ENCODE measurements at places on chromosomes 3 and 15. TPM values are rescaled to one million over a fixed set of nuclear protein-coding genes. Genes with fewer than 3 reads are reported as not detected.

The MORC1 gene
- not detected for polyA plus RNA-seq

The GRIP2 gene
- polyA plus RNA-seq, result 0.53 TPM

The GPX1 gene
- polyA plus RNA-seq, result 114 TPM

The EIF4E3 gene
- polyA plus RNA-seq, result 4.1 TPM

The DNAH1 gene
- polyA plus RNA-seq, result 8.1 TPM

The SCG5 gene
- polyA plus RNA-seq, result 290 TPM

- no peak for DNase-seq
Measured at GRCh38 chr3:72907731-72908620, 20.1 kb downstream of the GXYLT2 start.

- no peak for DNase-seq
Measured at GRCh38 chr3:5994651-5995050, 807.1 kb downstream of the EDEM1 start.

DNA sequence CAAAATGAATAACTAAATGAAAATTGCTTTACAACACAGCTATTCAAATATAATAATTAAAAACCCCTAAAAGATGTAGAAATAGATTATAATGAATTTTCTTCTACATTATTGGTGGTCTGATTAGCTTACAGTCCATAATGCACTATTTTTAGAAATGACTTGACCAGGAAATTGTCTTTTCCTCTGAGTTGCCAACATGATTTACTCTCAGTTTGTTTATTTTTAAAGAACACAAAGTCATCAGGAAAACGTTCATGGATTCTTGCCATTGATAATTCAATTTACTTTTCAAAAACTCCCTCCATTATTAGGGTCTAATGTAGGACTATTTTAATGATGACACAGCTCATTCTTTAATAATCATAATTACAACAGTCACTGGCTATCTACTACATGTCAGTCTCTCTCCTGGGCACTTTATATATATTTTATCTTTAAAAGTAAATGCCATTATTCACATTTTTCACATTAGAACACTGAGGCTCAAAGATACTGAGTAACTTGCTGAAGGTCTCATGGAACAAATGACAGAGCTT lies 1.1 kb downstream of the TM4SF18 start:
- no peak for DNase-seq

DNA sequence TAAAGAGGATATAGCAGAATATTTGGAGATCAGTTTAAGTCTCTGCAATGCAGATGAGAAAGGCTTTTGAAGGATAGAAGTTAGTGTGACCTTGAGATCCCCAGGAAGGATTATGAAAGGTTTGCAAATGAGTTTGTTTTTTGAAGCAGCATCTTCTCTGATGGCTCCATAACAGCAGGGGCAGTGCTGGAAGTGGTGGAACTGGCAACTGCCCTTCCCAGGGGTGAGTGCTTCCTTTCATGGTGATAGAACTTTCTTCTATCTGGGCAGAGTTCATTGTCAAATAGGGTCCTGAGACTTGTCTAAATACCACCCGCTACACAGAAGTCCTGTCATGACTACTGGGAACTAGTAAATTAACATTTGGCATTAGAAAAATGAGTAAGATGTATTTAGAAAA lies 314.2 kb upstream of the MCTP2 start:
- no peak for DNase-seq

DNA sequence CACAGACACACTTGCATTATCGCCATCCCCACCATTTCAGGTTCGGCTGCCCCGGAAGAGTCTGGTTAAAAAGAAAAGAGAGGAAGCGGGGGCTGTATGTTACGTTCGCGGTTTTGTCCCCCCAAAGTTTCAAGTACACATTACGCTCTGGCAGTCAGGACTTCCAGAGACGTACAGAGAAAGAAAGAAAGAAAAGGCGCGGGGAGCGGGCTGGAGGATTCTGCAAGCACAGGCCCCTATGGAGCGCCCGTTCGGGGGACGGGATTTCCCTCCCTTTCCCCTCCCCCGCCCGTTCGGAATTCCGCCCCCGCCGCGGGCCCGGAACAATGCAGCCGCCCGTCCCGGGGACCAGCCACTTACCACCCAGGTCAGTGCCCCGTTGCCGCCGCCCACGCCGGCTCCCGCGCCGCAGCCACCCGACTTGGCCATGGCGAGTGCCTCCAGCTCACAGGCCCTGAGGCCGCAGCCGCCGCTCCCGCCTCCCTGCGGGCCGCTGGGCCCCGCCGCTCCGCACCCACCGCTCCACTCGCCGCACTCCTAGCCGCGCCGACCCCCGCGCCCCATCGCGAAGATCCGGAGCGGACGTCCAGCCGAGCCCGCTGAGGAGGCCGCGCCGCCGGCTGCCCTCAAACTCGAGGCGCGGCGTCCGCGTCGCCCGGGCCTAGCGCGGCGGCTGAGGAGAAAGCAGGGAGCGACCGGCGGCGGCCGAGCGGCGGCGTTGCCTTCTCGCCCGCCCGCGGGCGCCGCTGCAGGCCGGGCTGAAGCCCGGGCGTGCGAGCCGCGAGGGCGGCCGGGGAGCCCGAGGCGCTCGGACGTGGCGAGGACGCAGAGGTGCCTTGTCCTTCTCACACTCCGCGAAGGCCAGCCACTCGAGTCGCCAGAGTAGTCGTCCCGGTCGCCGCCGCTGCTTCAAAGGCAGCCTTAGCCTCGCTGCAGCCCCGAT lies 567 bp downstream of the TOP2B start:
- peak; percentile 64 for DNase-seq

- DNase-seq, result no peak
Measured at GRCh38 chr3:168051070-168051469, 44.7 kb downstream of the GOLIM4 start.

DNA sequence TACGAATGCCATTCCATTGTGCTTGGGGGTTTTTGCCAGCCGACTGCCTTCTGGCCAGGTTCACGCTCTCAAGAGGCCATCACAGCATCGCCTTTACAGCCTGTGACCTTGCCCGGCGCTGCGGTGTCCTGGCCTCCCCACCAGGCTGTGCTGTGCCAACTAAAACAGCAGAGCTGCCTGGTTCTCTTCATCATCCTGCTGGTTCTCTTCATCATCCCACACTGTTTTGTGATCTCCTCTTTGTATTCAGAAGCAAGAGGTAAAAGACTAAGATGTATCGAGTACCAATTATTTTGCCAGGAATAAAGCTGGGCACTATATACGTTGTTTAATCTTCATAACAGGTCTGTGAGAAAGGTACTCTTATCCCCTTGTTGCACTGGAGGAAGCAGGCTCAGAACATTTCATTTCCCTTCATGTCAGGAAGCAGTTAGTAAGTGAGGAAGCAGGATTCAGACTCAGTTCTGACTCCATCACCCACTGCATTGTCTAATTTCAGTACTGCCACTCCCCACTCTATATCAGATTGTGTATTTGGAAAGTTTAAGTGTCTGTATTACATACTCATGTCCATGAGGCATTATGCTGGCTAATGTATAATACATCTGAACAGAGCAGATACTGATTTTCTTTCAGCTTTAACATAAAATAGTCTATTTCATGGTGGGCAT lies 92.7 kb downstream of the LRRC28 start:
- DNase-seq, result no peak

- no peak for DNase-seq
Measured at GRCh38 chr15:101538996-101539395, 49.5 kb upstream of the PCSK6 start.
